ENCODE measurements at places on chromosomes 3 and 15. TPM values are rescaled to one million over a fixed set of nuclear protein-coding genes. Genes with fewer than 3 reads are reported as not detected.
A peak's percentile ranks its signal among the peaks of the same experiment; 100 is the strongest.

DNA sequence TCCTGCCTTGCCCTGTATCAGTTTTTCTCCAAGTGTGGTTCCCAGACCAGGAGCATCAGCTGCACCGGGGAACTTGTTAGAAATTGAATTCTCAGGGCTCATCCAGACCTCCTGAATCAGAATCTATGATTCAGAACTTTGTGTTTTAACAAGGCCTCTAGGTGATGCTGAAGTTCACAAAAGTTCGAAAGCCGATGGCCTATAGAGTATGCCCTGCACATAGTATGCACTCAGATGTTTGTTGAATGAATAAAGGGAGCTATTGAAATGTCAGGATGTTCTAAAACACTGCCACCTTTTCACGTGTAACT lies 664 bp upstream of the LARP6 start:
- DNase-seq = no peak

GRCh38 chr3:54123776-54124196 lies 1.4 kb downstream of the CACNA2D3 start:
- peak; percentile 15 for DNase-seq

DNA sequence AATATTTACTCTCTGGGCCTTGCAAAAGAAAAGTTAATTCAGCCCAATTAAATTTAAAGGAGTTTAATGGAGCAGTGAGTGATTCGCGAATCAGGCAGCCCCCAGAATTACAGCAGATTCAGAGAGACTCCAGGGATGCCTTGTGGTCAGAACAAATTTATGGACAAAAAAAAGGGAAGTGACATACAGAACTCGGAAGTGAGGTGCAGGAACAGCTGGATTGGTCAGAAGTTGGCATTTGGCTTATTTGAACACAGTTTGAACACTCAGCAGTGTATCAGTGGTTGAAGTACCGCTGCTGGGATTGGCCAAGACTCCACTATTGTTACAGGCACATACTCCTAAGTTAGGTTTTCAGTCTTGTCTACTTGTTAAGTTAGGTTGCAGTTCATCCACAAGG lies 145.0 kb upstream of the GAP43 start:
- DNase-seq = no peak

GRCh38 chr3:21752749-21753347 lies 1.8 kb upstream of the ZNF385D start:
- DNase-seq = no peak

- DNase-seq = no peak
Measured at GRCh38 chr3:187369089-187369447, 883 bp downstream of the RTP4 start.

- DNase-seq = no peak
Measured at GRCh38 chr15:49645941-49646340, 25.1 kb downstream of the DTWD1 start.

DNA sequence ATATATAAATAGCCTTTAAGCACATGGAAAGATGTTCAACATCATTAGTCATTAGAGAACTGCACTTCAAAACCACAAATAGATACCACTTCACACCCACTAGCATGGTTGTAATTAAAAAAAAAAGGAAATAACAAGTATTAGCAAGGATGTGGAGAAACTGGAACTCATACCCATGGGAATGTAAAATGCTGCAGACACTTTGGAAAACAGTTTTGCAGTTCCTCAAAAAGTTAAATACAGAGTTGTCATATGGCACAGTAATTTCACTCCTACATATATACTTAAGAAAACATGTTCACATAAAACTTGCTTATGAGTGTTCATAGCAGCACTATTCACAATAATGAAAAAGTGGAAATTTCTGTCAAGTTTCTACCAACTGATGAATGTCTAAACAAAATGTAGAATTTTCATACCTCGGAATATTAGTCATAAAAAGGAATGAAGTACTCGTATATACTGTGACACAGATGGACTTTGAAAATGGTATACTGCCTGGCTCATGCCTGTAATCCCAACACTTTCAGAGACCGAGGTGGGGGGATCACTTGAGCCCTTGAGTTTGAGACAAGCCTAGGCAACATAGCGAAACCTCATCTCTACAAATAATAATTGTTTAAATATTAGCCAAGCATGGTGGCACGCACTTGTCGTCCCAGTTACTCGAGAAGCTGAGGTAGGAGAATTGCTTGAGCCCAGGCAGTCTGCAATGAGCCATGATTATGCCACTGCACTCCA lies 28.1 kb downstream of the BCL2A1 start:
- no peak for DNase-seq

DNA sequence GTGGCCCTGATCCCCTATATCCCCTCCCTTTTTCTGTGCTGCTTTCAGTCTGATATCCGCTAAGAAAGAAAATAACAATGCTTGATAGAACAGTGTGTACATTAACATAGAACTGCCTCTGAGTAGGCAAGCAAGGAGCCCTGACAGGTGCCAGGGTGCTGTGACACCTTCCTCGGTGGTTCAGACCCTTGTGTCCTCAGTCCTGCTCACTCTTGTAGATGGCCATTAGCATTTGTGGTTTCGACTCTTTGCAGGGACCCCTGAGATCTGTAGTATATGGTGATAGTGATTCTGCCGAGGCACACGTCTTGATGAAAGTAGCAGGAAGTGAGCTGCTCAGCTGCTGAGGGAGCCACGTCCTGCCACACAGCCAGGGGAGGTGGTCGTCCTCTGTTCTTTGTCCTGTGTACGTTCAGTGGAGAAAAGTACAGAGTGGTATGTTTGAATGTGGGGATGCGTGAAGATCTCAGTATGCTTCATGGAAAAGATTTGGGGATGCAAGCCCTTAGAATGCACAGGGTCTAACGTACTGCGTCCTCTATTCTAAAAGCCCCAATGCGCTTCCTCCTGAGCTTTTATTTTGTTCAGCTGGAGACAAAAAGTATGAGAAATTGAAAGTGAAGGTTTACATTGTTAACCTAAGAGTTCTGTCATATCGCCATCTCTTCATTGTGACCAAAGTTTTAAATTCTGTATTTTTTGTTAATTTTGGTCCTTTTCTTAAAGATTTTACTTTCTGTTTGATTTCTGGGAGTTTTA lies 35.4 kb downstream of the PXYLP1 start:
- no peak for DNase-seq

Gene MRAS
- total RNA-seq = 22.9 TPM
